ENCODE measurements at places on chromosomes 3 and 15.

DNA sequence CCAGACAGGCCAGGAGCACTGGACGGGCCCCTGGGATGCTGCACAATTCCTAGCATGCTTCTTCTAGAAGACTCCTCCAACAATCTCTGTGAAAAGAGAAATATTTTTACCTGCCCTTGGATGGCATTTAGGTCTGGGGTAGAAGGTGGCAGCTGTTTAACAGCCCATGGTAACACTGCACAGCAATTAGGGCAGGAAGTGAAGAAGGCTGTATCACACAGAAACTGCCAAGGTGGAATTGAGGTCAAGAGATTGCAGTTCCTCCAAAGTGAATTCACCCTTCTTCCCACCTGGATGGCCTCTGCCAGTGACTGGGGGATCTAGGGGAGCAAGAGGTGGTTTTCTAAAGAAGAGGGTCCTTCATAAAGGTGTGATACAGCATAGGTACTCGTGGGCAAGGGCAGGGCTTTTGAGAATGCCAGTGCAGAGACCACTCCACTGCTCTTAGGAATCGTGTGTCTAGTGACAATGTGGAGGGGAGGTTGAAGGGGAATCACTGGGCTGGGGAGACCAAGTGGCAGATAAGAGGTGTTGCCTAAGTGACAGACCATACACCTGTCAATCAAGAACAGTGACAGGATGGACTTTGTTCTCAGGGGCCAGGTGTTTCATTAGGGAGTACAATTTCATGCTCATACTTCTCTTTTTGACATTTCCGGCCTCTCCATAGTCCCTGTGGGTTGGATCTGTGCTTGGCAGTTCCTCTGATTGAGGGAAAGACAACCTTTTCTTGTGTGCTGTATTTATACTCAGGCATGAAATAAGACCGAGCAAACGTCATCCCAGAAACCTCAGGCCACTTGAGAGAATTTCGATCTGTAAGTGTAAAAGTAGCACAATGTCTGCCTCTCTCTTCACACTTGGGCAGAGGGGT is 83.5 kb upstream of the BCL6 start:
- DNase-seq, result no peak

- DNase-seq, result no peak
Measured at GRCh38 chr3:24386458-24386857, 108.2 kb downstream of the THRB start.

DNA sequence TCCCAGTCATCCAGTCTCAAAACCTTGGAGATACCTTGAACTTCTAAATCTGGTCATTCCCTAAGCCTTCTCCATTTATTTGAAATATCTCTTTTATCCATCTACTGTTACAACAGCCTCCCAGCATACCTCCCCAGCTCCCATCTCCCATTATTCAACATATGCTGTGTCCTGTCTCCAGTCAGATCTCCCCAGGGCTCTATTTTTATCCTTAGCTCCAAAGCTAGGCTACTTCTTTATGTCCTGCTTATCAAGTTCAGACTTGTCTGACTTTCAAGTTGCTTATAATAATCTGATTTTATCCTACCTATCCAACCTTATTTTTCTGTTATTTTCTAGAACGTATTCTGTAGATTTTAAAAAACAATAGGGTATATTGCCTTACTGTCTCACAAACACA is 44.2 kb downstream of the IQGAP1 start:
- DNase-seq, result no peak

DNA sequence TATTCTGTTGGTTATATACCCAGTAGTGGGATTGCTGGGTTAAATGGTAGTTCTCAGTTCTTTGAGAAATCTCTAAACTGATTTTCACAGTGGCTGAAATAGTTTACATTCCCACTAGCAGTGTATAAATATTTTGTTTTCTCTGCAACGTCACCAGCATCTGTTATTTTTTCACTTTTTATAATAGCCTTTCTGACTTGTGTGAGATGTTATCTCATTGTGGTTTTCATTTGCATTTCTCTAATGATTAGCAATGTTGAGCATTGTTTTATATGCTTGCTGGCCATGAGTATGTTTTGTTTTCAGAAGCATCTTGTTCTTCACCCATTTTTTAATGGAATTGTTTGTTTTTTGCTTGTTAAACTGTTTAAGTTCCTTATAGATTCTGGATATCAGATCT is 612.7 kb upstream of the SGO1 start:
- no peak for DNase-seq

- DNase-seq, result no peak
Measured at GRCh38 chr15:101293122-101293521, 1.9 kb downstream of the SNRPA1 start.

DNA sequence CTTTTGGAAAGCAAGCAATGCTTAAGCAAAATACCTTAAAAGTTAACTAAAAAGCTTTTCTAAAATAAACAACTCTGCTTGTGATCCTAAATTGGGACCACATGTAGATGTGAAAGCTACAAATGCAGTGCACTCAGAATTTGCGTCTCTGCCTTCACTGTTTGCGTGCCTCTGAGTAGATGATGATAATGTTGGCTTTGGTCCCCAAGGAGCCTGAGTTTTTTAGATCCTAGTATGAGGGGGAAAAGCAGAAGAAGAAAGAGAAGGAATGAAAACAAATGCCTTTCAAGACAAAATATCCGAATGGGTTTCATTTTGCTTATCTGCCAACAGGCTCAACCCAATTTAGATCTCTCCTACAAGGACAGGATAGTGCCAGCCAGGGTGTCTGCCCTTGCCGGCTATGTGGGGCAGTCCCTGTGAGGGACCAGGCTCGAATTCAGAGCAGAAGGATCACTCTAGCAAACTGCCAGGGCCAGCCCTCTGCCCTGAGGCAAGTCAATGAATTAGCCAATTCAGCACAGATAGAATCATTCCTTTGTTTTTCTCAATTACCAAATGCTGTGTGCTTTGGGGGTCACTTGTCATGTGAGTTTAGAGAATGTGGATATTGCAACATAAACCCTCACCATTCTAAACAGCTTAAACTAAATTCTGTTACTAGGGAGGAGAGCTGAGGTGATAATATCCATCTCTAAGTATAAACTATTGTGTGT is 28.5 kb downstream of the SCG5 start:
- no peak for DNase-seq

DNA sequence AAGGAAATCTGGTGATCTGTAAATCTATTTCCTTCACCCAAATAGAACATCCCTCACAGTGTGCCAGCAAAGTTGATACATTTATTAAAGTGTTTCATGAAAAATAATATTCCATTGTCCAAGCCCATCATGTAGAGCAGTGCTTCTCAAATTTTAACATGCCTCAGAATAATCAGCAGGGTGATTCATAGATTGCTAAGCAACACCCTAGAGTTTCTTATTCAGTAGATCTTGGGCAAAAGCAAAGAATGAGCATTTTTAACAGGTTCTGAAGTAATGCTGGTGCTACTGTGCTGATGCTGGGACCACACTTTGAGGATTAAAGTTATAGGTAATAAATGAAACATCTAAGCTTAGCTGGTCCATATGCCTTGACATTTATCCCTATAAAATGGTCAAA is 210.5 kb downstream of the ZIC4 start:
- no peak for DNase-seq

GRCh38 chr3:46135475-46135874 is 72.6 kb downstream of the CCR1 start:
- no peak for DNase-seq

DNA sequence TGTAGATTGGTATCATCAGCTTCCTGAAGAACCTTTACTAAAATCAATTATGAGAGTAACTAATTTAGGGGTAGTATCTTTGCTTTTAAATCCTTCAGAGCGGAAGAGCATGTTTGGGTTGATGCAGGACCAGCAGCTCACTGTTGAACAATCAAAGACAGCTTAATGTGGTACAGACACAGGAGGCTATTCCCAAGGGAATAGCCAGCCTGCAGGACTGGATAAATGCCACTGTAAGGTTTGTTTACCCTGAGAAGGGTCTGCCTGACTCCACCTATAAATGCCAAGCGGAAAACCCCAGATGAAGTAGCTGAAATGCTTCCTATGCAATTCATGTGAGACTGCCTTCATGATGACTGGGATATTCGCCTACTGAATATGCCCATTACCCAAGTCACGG is 16.0 kb upstream of the STAC start:
- DNase-seq, result no peak

Measured in activated T-helper 1 cell treated with Interleukin-2 at 50 U/mL for 16 hours (primary cell).